MCF 10A (cell line): ENCODE measurements at places on chromosomes 16 and 17. TPM values are rescaled to one million over a fixed set of nuclear protein-coding genes. Genes with fewer than 3 reads are reported as not detected.

Gene COPRS
- 41.2 and 46.8 TPM in 2 replicates for total RNA-seq

DNA sequence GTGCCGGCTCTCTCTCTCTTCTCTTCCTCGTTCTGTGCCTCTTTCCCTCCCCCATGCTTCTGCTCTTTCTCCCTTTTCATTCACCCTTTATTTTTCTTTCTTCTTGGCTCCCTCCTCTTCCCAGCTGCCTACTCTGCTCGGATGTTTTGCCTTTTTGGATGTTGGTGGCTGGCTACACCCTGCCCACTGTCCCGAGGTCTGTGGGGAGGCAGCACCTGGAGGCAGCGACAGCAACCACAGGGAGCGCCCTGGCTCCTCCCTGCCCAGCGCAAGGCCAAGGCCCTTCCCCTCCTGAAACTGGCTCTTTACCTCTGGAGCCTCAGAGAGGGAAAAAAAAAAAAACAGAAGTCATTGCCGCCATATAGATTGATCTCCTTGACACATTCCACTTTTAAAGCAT lies 20.0 kb downstream of the CLUAP1 start:
- H3K36me3 ChIP-seq: peaks cover 80% of the 10 kb centered on the region
- H3K27me3 ChIP-seq: no peaks in the 10 kb centered on the region
- H3K4me1 ChIP-seq: no peaks in the 10 kb centered on the region
- no peak overlapping the region for H3K27ac ChIP-seq
- no peak overlapping the region for H3K4me3 ChIP-seq

- H3K4me1 ChIP-seq: no peaks in the 10 kb centered on the region
- H3K27me3 ChIP-seq: peaks cover 75% of the 10 kb centered on the region
- no peaks in the 10 kb centered on the region for H3K36me3 ChIP-seq
- no peak overlapping the region for H3K4me3 ChIP-seq
- no peak for DNase-seq
These were observed 34.9 kb upstream of the RBFOX3 start for GRCh38 chr17:79645777-79646088.

GRCh38 chr17:74671031-74671771 lies 41.5 kb downstream of the CD300LF start:
- DNase-seq: no peak
- no peaks in the 10 kb centered on the region for H3K4me1 ChIP-seq
- H3K27ac ChIP-seq: no peak overlapping the region

Gene FNDC8
- not detected in 2 replicates for total RNA-seq

DNA sequence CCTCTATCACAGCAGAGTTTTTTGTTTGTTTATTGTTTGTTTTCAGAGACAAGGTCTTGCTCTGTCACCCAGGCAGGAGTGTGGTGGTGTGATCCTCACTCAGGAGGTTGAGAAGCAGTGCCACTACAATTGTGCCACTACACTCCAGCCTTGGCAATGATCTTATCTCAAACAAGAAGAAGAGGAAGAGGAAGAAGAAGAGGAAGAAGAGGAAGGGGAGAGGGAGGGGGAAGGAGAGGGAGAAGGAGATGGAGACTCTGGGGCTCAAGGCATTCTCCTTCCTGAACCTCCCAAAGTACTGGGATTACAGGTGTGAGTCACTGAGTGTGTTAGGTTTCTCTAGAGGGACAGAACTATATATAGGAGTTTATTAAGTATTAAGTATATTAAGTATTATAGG lies 17.1 kb upstream of the C17orf58 start:
- no peak for DNase-seq
- no peaks in the 10 kb centered on the region for H3K4me1 ChIP-seq
- H3K27me3 ChIP-seq: no peaks in the 10 kb centered on the region
- no peaks in the 10 kb centered on the region for H3K36me3 ChIP-seq

Gene KRTAP9-2
- total RNA-seq: not detected in 2 replicates

DNA sequence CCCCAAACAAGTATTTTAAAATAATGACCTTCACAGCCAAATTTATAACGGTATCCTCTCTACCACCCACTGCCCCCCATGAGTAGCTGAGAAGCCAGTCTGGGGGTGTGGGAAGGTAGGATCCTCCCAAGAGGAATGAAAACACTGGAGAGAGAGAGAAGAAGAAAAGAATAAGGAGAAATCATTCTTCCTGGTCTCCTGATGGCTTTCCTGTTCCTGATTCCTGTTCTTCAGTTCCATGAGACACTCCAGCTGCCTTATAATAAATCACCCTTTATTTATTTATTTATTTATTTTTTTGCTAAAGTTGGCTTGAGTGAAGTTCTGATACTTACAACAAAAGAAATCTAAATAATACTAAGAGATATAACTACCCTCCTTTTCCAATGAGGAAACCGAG lies 56.4 kb upstream of the FAM20A start:
- peaks cover 9% of the 10 kb centered on the region for H3K4me1 ChIP-seq
- DNase-seq: no peak
- H3K27ac ChIP-seq: no peak overlapping the region
- no peaks in the 10 kb centered on the region for H3K36me3 ChIP-seq

Gene KRTAP16-1
- not detected in 2 replicates for total RNA-seq

GRCh38 chr17:39653662-39654331 lies 11.4 kb upstream of the TCAP start:
- peak; percentile 60 for DNase-seq
- no peak overlapping the region for H3K4me3 ChIP-seq
- peaks cover 19% of the 10 kb centered on the region for H3K36me3 ChIP-seq
- H3K4me1 ChIP-seq: no peaks in the 10 kb centered on the region
- H3K27me3 ChIP-seq: no peaks in the 10 kb centered on the region
- H3K27ac ChIP-seq: no peak overlapping the region

- no peak for DNase-seq
- no peak overlapping the region for H3K4me3 ChIP-seq
- no peaks in the 10 kb centered on the region for H3K27me3 ChIP-seq
- no peaks in the 10 kb centered on the region for H3K4me1 ChIP-seq
These were observed 14.6 kb downstream of the ZNF778 start for GRCh38 chr16:89232107-89232506.

DNA sequence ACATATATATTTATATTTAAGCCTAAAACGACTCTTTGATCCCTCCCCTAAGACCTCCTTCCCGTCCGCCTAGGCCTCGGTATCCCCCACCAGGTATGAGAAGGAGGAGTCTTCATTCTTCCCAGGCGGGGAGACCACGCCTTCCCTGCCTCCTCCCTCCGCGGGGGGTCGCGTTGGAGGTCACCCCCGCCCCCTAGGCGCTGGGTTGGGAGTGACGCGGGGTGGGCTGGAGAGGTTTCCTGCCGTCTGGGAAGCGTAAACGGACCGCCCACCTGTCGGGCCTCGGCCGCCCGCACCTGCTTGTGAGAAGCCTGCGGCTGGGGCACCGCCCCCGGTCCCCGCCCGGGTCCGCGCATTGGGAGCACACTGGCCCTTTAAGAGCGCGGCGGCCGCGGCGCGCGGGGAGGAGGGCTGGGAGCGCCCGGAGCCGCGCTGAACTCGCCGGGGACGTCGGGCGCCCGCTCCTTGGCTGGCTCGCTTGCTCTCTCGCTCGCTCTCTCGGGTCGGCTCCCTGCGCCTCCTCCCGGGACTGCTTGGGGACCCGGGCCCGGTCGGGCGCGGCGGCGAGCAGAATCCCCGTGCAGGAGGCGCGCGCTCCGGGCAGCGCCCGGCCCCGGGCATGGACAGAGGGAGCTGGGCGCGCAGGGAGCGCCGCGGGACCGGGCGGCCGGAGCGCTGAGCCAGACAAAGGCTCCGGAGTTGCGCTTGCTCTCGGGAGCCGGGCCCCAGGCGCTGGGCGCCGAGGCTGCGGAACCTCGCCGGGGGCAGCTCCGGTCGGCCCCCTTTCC lies at the start of gene MMP15:
Gene MMP15, plus strand, starts transcription at position 404 of the 788 bp plus-strand sequence. CDS start 597 bp downstream, outside the sequence.
- H3K4me1 ChIP-seq: peaks cover 13% of the 10 kb centered on the region
- DNase-seq: peak; percentile 71
- H3K27me3 ChIP-seq: no peaks in the 10 kb centered on the region
- peaks cover 15% of the 10 kb centered on the region for H3K36me3 ChIP-seq
- no peak within 1 kb of the TSS for H3K27ac ChIP-seq

DNA sequence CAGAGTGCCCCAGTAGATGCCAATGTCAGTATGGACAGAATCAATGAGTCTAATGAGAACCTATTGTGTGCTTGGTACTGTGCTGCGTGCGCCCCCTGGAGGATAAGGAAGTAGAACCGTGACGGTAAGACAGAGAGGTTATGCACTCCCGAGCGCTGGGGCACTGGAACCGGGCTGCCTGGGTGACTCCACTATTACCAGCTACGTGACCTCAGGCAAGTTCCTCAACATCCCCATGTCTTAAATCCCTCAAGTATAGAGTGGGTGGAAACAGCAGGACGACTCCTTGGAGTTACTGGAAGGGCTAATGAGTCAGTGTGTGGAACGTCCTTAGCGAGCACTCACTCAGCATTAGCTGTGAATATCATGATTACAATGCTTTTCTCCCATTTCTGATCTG lies 16.2 kb downstream of the CHST4 start:
- no peak overlapping the region for H3K27ac ChIP-seq
- DNase-seq: peak; percentile 73
- H3K4me1 ChIP-seq: no peaks in the 10 kb centered on the region

DNA sequence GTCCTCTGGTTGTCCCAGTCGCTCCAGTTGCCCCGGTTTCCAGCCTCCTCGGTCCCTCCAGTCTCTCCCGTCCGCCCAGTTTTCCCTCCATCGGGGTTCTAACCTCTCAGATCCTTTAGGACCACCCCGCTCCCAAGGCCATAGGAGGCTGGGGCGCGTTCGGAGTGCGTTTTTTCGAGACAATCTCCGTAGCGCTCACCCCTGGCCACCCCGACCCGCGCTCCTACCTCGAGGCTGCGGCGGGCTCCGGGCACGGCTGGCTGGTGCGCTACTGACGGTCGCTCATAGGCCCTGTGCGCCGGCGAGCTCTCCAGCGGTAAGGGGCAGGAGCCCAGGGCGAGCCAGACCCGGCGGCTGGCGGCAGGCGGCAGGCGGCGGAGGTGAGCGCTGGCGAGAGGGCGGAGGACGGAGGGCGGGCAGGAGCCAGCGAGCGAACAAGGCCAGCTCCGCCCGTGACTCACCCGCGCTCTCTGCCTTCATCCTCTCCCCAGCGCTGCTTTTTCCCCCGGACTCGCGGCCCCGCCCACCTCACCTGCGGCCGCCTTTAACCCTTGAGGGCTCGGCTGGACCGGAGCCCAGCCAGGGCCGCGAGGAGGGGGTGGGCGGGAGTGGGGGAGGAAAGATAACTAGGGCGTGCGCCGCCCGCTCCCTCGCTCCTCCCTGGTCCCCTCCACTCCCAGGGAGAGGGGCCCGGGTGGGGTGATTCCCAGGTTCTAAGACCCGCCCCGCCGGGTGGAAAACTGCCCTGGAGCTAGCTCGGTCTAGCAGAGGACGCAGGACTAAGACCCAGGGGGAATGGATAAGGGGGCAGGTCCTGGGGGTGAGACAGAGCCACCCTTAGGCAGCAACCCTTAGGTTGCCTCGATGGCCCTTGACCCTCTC lies at the start of gene SP6:
Gene SP6, minus strand, starts transcription at position 472 of the 882 bp plus-strand sequence. CDS start 2,734 bp downstream, outside the sequence.
- H3K4me3 ChIP-seq: peak within 1 kb of the TSS; percentile 82
- peaks cover 15% of the 10 kb centered on the region for H3K4me1 ChIP-seq
- peak within 1 kb of the TSS; percentile 78 for H3K27ac ChIP-seq
- no peaks in the 10 kb centered on the region for H3K36me3 ChIP-seq

GRCh38 chr17:40168262-40168832 lies 8.9 kb upstream of the RAPGEFL1 start:
- DNase-seq: peak; percentile 57
- H3K27me3 ChIP-seq: no peaks in the 10 kb centered on the region
- H3K36me3 ChIP-seq: peaks cover 100% of the 10 kb centered on the region
- peaks cover 7% of the 10 kb centered on the region for H3K4me1 ChIP-seq
- H3K4me3 ChIP-seq: no peak overlapping the region

Gene MPV17L
- not detected in 2 replicates for total RNA-seq

Gene WFIKKN1
- total RNA-seq: 0.14 and 0.17 TPM in 2 replicates

GRCh38 chr17:54891176-54891821 lies 9.4 kb upstream of the TOM1L1 start:
- H3K36me3 ChIP-seq: no peaks in the 10 kb centered on the region
- no peak overlapping the region for H3K27ac ChIP-seq
- H3K4me3 ChIP-seq: no peak overlapping the region
- H3K27me3 ChIP-seq: no peaks in the 10 kb centered on the region
